ENCODE measurements at places on chromosomes 13 and 19.

- no peak for DNase-seq
These were observed 231.1 kb upstream of the SERP2 start for GRCh38 chr13:44142540-44142867.

DNA sequence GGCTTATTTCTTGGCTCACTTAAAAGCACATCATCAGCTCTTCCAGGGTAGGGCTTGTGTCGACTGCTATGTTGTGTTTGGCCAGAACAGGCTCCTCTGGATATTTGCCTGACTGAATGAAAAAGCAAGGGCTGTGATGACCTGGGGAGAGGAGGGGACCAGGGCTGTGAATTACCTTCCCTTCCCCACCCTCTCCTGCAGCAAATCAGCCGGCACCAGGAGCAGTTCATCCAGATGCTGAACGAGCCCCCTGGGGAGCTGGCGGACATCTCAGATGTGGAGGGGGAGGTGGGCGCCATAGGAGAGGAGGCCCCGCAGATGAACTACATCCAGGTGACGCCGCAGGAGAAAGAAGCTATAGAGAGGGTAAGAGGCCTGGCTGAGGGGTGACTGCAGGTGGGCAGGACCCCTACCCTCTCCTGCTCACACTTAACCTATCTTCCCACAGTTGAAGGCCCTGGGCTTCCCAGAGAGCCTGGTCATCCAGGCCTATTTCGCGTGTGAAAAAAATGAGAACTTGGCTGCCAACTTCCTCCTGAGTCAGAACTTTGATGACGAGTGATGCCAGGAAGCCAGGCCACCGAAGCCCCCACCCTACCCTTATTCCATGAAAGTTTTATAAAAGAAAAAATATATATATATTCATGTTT, 4.4 kb downstream of the GADD45GIP1 start:
- DNase-seq, result peak; percentile 92

DNA sequence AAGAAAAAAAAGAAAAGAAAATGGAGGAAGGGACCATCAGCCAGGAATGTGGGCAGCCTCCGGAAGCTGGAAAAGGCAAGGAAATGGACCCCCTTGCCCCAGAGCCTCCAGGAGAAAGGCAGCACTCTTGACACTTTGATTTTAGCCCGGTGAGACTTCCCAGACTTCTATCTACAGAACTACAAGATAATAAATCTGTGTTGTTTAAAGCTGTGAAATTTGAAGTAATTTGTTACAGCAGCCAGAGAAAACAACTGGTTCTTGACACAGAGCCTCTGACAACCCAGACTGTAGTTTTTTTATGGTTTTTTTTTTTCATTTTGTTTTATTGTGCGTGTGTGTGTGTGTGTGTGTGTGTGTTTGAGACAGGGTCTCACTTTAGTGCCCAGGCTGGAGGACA, 7.6 kb downstream of the CTU1 start:
- DNase-seq, result no peak

DNA sequence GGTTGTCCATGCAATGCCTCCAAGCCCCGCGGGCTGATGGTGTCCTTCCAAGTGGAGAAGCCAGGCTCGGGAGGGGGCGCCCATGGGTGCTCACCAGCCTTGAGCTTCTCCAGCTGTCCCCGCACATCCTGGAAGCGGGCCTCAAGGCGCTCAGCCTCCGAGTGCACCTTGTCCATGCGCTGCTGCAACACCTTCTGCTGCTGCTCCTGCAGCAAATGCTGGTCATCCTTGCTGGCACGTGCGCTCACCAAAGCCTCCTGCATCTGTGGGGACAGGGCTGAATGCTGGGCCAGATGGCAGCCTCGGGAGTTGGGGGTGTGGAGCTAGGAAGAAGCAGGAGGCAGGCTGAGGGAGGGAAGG, 22.8 kb upstream of the EMP3 start:
- DNase-seq, result no peak

- DNase-seq, result no peak
These were observed 7.4 kb upstream of the DHX34 start for GRCh38 chr19:47341734-47342133.

DNA sequence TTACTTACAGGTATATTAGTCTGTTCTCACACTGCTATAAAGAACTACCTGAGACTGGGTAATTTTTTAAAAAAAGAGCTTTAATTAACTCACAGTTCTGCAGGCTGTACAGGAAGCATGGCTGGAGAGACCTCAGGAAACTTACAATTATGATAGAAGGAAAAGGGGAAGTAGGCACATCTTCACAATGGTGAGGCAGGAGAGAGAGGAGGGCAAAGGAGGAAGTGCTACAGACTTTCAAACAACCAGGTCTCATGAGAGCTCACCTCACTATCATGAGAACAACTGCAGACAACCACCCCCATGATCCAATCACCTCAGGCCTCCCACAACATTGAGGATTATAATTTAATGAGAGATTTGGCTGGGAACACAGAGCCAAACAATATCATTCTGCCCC, 511.7 kb downstream of the SLITRK6 start:
- DNase-seq, result no peak

GRCh38 chr13:109154966-109155761, 525.8 kb downstream of the MYO16 start:
- peak; percentile 77 for DNase-seq

DNA sequence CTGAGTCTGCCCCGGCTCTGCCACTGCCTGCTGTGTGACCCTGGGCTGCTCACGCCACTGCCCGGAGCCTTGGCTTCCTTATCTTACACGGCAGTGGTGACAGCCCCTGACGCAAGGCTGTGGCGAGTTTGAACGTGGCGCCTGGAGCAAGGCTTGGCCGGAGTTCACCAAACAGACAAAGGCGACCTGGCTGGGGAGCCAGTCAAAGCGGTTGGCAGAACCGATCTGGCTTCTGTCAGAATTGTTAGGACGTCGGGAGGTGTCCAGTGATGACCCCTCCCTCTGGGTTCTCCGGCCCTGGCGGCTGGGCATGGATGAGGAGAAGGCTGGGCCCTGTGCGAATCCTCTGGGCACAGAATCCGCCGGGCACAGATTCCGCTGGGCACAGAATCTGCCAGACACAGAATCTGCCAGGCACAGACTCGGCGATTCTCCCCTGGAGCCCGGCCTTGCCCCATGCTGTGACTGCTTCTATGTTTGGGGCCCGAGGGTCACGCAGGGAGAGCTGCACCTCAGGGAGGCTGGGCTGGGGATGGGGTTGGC, 11.7 kb upstream of the TMEM255B start:
- no peak for DNase-seq

- DNase-seq, result no peak
These were observed 211.9 kb downstream of the ZNF536 start for GRCh38 chr19:30584090-30584489.

- no peak for DNase-seq
These were observed 4.7 kb downstream of the TEX30 start for GRCh38 chr13:102768909-102769308.

GRCh38 chr13:22839603-22840530, 340.9 kb upstream of the SGCG start:
- DNase-seq, result no peak

DNA sequence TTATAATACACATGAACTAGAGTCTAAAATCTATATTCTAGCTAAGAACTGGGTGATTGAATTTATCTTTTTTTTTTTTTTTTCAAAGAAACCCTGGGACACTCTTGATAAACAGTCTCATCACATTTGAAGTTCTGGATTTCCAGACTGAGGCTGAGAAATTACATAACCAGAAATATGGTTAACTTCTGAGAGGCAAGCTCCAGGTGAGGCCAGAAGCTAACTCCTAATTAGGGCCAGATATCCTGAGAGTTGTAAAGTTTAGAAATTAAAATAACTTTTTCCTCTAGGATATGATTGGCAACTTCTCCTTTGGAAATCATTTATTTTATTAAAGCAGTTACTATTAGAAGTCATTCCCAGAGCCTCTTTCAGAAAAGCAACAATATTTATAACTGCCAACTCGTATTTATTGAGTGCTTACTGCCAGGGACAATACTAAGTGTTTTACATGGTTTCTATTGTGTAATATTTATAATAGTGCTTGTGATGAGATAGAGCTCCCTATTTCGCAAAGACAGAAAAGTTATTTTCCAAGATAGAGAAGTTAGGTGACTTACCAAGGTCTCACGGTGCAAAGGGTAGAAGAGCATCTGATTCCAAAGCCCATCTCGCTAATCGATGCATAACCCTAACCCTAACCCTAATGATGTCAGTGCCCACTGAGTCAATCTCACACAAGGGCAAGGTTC, 187.7 kb downstream of the DCT start:
- DNase-seq, result no peak

- DNase-seq, result peak; percentile 49
These were observed 22.0 kb downstream of the BLOC1S3 start for GRCh38 chr19:45200568-45200967.

DNA sequence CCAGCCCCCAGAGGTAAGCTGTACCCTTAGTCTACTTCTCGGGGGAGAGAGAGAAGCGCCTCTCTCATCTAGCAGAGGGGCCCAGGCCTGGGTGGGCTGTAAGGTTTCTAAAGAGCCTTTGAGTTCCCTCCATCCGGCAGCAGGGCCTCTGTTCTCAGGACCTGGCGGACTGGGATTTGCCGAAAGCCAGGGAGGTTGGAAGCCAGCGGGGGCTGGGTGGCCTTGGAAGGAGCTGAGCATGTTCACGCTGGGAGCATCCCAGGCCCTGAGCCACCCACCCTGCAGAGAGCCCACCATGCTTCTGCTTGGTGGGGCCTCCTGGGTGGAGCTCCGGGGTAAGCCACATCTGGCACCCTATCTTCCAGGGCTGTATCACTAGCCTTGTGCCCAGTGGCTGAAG, 7.8 kb downstream of the SLC7A10 start:
- no peak for DNase-seq

DNA sequence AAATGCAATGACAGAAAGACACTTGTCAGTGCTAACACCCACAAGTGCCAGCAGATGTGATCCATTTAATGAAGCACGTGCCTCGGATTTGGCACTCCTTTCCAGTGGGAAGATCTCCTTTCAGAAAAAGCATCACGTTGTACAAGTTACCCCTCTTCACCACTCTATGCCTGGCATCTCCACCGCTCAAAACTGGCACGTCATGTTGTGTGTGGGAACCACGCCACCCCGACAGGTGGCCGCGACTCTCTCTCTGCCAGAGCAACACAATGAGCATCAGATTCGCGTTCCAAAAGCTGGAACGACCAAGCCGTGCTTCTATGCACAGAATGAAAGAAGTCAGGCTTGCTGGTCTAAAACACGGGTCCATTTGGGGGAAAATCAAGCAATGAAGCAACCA, 24.3 kb downstream of the TMTC4 start:
- no peak for DNase-seq

- DNase-seq, result no peak
These were observed 10.8 kb downstream of the WASF3 start for GRCh38 chr13:26568132-26568815.

DNA sequence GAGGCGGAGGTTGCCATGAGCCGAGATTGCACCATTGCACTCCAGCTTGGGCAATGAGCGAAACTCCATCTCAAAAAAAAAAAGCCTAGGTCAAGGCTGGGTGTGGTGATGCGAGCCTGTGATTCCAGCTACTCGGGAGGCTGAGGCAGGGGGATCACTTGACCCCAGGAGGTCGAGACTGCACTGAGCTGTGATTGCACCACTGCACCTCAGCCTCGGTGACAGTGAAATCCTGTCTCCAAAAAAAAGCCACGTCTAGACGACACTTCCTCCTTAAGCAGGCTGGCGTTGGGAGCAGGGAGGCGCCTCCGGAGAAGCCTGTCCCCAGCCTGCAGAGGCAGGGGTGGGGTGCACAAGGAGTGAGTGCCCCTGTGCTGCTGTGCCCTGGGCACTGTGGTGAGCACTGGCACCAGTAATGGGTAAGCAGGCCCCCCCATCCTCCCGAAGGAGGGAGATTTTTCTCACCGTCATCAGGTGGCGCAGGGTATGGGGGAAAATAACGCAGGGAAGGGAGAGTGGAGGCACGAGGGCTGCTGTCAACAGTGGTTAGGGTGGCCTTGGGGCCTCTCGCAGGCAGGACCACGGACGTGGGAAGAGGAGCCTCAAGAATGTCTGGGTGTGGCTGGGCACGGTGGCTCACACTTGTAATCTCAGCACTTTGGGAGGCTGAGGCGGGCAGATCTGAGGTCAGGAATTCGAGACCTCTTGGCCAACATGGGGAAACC, 706 bp downstream of the P2RY11 start:
- DNase-seq, result no peak

- DNase-seq, result no peak
These were observed 143.9 kb downstream of the KATNAL1 start for GRCh38 chr13:30163441-30163840.

DNA sequence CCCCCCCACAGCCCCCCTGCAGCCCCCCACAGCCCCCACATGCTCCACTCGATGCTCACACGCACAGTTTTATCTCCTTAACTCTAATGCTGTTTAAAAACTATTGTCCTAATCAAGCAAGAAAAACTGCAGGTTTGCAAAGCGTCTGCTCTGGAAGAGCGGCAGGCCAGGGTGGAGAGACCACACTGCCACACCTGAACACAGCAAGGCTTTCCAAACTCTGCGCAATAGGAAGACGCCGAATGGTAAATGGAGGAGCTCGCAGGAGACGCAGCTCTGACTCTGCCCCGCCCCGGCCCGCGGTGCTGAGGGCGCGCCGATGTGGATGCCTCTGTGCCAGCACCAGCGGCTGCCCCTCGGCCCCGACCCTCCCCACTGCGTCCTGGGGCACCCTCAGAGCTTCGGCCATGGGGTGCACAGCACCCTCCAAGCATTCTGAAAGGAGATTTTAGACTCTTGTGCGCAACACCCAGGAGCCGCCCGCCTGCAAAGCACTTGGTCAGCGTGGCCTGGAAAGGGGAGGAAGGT, 32.4 kb downstream of the RASA3 start:
- peak; percentile 39 for DNase-seq

DNA sequence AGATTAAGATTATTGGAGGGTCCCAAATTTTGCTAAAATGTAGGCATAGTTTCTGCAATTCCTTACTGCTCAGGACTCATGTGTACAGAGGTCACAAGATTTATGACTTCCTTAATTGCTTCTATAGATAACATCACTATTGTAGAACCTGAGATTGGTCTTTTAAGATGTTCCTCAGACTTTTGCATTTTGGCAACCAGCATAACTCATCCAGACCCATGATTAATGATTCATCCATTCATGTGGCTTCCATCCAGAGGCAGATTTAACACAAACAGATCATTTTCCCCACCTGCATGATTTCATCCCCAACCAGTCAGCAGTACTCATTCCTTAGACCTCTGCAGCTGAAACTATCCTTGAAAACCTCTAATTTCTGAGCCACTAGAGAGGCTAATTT, 34.5 kb upstream of the CEACAM8 start:
- DNase-seq, result no peak

GRCh38 chr19:31057476-31057875, 291.8 kb downstream of the TSHZ3 start:
- no peak for DNase-seq
